Calu3 (cell line): ENCODE measurements at places on chromosomes 2 and 18. TPM values are rescaled to one million over a fixed set of nuclear protein-coding genes. Genes with fewer than 3 reads are reported as not detected.

INSIG2 gene
- total RNA-seq: 64.4 and 67.1 TPM in 2 replicates

GRCh38 chr18:61847164-61847791 lies 45.5 kb downstream of the RNF152 start:
- no peak overlapping the region for H3K4me3 ChIP-seq
- no peak for DNase-seq
- H3K27me3 ChIP-seq: peaks cover 31% of the 10 kb centered on the region
- no peak overlapping the region for H3K27ac ChIP-seq
- H3K36me3 ChIP-seq: no peaks in the 10 kb centered on the region
- no peaks in the 10 kb centered on the region for H3K4me1 ChIP-seq

- peak overlapping the region; percentile 14 for H3K27ac ChIP-seq
- DNase-seq: peak; percentile 71
- peaks cover 34% of the 10 kb centered on the region for H3K36me3 ChIP-seq
- no peaks in the 10 kb centered on the region for H3K27me3 ChIP-seq
- peak overlapping the region; percentile 1 for H3K4me3 ChIP-seq
Observed at GRCh38 chr18:58091099-58091611, 47.1 kb downstream of the NEDD4L start.

C2orf80 gene
- total RNA-seq: not detected in 2 replicates

GRCh38 chr2:178297091-178297411 lies 102.7 kb downstream of the OSBPL6 start:
- H3K27me3 ChIP-seq: no peaks in the 10 kb centered on the region
- no peaks in the 10 kb centered on the region for H3K36me3 ChIP-seq
- no peak overlapping the region for H3K27ac ChIP-seq

GRCh38 chr18:13366962-13367892 lies 148.7 kb downstream of the LDLRAD4 start:
- no peaks in the 10 kb centered on the region for H3K36me3 ChIP-seq
- no peaks in the 10 kb centered on the region for H3K4me1 ChIP-seq
- DNase-seq: no peak

GRCh38 chr2:206784559-206785353 lies 19.4 kb downstream of the FASTKD2 start:
- DNase-seq: no peak
- no peak overlapping the region for H3K27ac ChIP-seq
- H3K4me1 ChIP-seq: no peaks in the 10 kb centered on the region
- H3K4me3 ChIP-seq: no peak overlapping the region
- no peaks in the 10 kb centered on the region for H3K27me3 ChIP-seq
